OCI-LY7 (cell line): ENCODE measurements at places on chromosomes 5 and 9.

DNA sequence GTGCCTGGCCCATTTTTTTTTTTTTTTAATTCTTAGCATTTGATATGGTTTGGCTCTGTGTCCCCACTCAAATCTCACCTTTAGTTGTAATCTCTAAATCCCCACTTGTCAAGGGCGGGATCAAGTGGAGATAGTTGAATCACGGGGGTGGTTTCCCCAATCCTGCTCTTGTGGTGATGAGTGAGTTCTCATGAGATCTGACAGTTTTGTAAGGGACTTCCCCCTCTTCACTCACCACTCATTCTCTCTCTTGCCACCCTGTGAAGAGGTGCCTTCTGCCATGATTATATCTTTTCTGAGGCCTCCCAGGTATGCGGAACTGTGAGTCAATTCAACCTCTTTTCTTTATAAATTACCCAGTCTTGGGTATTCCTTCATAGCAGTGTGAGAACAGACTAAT, 27.2 kb downstream of the NDUFAF2 start:
- DNase-seq: no peak

GRCh38 chr5:115684513-115685037, 58.7 kb upstream of the TMED7 start:
- no peak for DNase-seq

DNA sequence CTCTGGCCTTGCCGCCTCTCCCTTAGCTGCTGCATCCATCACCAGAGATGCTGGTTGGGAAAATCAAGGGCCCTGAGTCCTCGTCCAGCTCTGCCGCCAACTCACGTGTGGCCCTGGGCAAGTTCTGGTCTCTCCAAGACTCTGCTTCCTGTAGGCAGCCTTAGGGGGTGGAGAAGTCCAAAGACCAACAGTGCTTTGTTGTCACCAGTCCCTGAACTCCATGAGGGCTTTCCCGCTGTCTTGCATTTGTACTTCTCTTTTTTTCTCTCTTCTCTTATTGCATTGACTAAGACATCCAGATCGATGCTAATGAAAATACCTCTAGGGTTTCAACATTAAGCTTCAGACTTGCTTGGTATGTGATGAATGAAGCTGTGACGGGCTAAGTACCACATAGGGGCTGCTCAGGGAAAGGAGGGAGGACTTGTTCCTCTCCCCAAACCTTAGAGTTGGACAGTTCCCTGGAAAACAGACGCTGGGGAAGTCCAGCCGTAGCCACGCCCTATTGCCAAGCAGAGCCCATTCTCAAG, 63.7 kb upstream of the STXBP1 start:
- DNase-seq: no peak

DNA sequence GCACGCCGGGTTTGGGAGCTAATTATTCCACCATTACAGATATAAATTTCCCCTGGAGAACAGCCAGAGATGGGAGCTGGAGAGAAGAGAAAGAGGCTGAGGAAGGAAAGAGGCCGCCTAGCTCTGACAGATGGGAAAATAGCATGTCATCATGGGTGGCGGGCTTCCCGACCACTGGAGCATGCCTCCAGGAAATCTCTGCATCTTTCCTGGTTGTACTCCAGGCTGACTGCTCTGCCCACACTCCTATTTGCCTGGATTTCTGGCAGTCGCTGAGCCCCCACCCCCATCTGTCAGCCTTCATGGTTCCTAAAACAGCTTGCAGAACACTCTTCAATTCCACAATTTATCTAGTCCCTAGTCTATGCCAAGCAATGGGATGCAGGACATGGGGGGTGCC, 14.3 kb upstream of the GABRP start:
- no peak for DNase-seq

DNA sequence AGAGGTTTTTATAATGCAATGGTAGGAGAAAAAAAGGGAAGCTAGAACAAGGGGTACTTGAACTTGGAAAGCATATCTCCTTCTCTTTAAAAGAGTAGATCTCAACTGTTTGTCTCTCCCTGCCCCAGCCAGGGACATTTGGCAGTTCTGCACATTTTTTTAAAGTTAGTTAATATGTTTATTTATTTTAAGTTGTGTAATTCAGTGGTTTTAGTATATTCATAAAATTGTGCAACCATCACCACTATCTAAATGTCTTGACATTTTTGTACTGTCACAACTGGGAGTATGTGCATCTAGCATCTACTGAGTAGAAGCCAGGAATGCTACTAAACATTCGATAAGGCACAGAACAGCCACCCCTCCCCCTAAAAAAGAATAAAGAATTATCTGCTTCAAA, 103.5 kb upstream of the DPYSL3 start:
- no peak for DNase-seq

DNA sequence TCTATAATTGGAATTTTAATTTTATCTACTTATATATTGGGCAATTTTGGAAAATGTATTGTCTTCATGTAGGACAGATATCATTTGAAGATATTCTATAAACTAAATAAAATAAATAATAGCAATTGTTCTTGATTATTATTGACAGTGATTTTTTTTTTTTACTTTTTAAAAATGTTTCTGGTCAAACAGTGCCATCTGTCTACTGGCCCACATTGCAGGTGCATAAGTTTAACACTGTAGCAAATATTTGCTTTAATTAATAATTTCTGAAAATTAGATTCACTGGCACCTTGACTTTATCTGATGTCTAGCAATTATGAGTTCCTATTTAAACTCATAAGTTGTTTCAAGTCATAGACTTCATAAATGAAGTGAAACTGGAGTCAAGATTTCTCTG, 41.1 kb upstream of the ISOC1 start:
- DNase-seq: no peak

GRCh38 chr5:9197881-9198260, 348.0 kb downstream of the SEMA5A start:
- DNase-seq: peak; percentile 13

GRCh38 chr5:138636398-138636944, 61.3 kb upstream of the HSPA9 start:
- DNase-seq: no peak

DNA sequence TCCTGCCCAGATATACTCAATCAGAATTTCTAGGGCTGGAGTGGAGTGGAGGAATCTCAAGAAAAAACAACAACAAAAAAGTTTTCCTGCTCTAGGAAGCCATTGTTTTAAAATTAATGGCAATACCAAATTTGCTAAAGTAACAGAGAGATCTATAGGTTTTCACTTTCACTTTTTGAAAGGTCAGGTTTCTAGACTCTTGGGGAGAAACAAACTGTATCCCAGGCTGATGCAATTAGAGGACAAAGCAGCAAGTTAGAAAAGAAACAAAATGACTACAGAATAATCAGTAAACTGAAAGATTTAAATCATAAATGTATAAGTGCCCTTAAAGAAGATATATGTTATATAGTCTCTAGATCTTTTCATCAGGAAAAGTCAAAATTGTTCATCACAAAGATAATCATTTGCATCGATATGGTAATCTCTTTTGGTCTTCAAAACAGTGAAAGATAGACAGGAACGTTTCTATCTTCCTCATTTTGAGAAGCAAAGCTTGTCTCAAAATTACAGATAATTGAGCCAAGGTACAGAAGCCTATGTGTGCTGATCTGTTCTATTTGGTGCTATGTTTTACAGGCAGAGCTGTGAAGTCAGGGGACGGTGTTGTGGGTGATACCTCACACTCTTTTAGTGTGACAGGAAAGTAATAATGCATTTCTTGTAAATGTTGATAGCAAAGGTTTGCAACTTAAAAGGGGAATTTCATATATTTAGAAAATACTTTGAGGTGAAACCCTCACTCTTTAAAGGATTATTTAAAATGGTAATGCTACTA, 1746.6 kb upstream of the C9orf72 start:
- no peak for DNase-seq

DNA sequence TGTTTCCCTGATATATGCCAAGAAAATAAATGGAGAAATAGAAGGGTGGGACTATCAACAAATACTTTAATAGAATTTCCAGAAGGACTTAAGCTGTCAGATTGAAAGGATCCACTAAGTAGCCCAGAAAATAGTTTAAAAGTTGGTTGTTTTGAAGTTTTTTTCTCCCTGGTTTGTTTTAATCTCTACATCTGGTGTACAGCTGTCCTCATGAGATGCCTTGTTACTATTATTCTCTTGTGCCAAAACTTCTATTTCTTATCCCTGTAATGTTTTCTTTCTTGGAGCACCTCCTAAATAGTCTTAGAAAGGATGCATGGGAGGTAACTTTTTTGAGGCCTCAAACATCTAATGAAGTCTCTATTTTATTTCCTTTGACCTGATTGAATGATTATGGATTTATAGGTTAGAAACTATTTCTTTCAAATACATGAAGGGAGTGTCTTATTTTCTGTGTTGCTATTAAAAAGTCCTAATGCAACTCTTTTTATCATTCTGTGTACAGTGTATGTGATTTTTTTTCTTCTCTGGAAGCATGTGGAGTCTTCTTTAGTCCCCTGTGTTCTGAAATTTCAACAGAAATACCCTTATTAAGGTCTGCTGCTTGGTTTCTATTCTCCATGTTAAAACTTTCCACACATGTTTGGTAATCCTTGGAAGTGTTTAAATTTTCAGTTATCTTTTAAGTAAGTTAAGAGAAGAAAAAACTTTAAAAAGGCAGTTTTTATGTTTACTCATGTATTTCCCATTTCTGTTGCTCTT, 140.0 kb upstream of the CDKN2B start:
- no peak for DNase-seq
